HepG2 (cell line): ENCODE measurements at places on chromosomes 4 and X. TPM values are rescaled to one million over a fixed set of nuclear protein-coding genes. Genes with fewer than 3 reads are reported as not detected.

Gene ERVMER34-1
- 0.24 and 0.35 TPM in 2 replicates for total RNA-seq

Gene ATP1B4
- not detected in 2 replicates for total RNA-seq

Gene RNF212
- total RNA-seq: not detected in 2 replicates

Gene EVC2
- total RNA-seq: not detected in 2 replicates

Gene FMR1NB
- total RNA-seq: not detected in 2 replicates

GRCh38 chrX:120316587-120317283, 5.5 kb upstream of the TMEM255A start:
- DNase-seq: no peak

- DNase-seq: no peak
These were observed 600.5 kb downstream of the PCDH18 start for GRCh38 chr4:136931781-136932180.

GRCh38 chrX:72201836-72202536, 20.4 kb downstream of the PIN4 start:
- DNase-seq: no peak

GRCh38 chr4:159193046-159193620, 90.3 kb downstream of the RAPGEF2 start:
- DNase-seq: no peak

- DNase-seq: no peak
These were observed 345.7 kb downstream of the FBXO8 start for GRCh38 chr4:173937631-173938270.

- peak; percentile 7 for DNase-seq
These were observed 214.4 kb downstream of the HS3ST1 start for GRCh38 chr4:11214281-11214680.

- DNase-seq: no peak
These were observed 278.1 kb upstream of the ARSJ start for GRCh38 chr4:114257501-114257900.

GRCh38 chr4:64584981-64585557, 175.8 kb upstream of the TECRL start:
- DNase-seq: peak; percentile 40

GRCh38 chr4:127141856-127142255, 490.9 kb upstream of the INTU start:
- DNase-seq: no peak

DNA sequence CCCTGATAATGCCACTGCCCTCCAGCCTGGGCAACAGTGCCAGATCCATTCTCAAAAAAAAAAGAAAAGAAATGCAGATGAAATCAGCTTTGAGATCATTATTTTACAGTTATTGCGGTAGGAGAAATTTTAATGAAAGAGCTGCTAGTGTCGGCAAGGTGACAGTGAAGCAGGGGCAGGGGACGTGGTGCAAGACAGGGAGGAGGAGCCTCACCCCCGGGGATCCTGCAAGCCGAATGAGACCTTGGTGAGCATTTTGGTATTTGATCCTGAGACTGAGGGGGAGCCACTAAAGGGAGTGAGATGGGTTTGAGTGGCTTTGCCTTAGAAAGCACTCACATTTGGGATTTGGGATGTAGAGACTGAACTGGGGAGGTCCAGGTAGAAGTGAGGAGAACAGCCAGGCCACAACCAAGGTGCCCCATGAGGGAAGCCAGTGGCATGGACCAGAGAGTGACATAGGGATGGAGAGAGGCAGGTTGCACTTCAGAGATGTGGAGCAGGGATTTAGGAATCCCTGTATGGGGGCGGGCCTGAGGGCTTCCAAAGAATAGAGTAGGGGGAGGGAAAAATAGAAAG, 23.6 kb downstream of the RBM10 start:
- no peak for DNase-seq

DNA sequence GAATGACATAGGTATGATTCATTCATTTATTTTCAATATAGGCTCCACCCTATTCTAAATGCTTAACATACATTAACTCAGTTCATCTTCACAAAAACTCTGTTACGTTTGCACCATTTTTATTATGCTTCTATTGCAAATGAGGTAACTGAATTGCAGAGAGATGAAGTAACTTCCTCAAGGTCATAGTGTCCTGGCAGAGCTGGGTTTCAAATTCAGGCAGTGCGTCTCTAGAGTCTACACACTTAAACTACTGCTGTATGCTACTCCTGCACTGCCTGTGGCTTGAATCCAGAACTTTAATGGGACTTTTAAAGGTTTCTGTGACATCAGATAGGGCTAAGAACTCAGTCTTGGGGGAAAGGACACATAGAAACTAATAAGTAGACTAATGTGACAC, 413.4 kb downstream of the UBE2NL start:
- DNase-seq: no peak

DNA sequence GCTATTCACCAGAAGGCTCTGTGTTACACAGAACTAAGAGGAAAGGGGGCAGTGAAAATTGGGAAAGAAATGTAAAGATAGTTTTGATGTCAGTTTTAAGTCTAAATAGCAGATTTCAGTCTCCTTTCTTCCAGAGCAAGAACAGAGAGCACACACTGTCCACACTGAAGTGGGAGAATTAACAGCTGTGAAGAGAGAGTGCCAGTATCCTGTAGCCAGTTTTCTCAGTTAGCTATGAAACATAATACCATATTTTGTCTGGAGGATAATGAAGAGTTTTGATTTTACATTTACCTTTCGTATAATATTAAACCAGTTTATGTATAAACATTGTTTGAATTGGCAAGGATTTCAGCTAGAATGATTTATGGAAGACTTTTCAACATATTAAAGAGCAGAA, 35.1 kb downstream of the FBXO8 start:
- DNase-seq: no peak

GRCh38 chr4:54209617-54210016, 19.5 kb upstream of the PDGFRA start:
- DNase-seq: no peak

- no peak for DNase-seq
These were observed 26.9 kb downstream of the SOX3 start for GRCh38 chrX:140477987-140478386.
